MM.1S (cell line): ENCODE measurements at places on chromosomes 2 and 18.

GRCh38 chr2:173146590-173146989 lies 70.9 kb downstream of the MAP3K20 start:
- no peaks in the 10 kb centered on the region for H3K27me3 ChIP-seq
- no peak overlapping the region for H3K27ac ChIP-seq

DNA sequence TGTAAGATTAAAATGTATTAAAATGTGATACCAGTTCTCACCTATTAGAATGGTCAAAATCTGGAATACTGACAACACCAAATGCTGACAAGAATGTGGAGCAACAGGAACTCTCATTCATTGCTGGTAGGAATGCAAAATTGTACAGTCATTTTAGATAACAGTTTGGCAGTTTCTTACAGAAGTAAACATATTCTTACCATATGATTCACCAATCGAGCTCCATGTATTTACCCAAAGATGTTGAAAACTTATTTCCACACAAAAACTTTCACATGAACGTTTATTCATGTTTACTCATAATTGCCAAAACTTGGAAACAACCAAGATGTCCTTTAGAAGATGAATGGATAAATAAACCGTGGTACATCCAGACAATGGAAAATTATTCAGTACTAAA lies 1193.5 kb upstream of the ACVR2A start:
- H3K4me1 ChIP-seq, result no peaks in the 10 kb centered on the region
- H3K4me3 ChIP-seq, result no peak overlapping the region
- no peaks in the 10 kb centered on the region for H3K27me3 ChIP-seq
- no peaks in the 10 kb centered on the region for H3K36me3 ChIP-seq
- H3K27ac ChIP-seq, result no peak overlapping the region

DNA sequence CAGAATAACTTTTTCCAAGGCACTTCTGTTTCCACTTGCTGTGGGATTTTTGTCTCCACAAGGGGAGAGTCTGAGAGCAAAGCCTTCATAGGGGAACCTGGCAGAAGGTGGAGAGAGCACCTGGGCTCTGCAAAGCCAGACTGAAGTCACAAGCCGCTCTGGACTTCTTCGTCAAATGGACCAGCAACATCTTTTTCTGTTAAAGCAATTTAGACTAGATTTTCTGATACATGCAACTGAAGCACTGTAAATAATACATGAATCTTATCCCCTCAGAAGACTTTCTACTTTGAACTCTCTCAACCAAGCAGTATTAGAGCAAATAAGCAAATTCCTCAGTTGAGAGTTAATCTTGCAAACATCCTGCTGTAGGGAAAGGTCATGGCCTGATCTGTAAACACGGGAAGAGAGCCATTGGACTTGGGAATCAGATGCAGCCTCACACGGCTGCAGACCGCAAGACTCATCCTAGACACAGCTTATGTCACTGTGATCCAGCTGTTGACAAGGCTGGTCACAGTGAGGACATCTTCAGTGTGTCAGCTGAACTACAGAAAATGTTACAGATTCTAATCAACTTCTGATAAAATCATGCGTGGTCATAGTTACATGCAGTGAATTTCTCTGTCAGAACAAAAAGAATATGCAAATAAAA lies 3.2 kb downstream of the SH3YL1 start:
- no peak overlapping the region for H3K4me3 ChIP-seq
- no peaks in the 10 kb centered on the region for H3K27me3 ChIP-seq
- H3K36me3 ChIP-seq, result no peaks in the 10 kb centered on the region
- no peak overlapping the region for H3K27ac ChIP-seq
- H3K4me1 ChIP-seq, result no peaks in the 10 kb centered on the region; the same call in 1 of the 2 replicates

DNA sequence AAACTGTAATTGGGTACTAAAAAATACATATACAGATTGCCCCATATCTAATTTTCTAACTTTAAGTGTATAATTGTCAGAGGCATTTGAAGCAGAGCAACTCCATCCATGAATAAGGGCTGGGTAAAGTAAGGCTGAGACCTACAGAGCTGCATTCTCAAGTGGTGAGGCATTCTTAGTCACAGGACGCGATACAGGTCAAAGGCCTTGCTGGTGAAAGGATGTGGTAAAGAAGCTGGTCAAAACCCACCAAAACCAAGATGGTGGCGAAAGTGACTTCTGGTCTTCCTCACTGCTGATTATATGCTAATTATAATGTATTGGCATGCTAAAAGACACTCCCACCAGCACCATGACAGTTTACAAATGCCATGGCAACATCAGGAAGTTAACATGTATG lies 50.0 kb downstream of the SLC8A1 start:
- no peak for DNase-seq
- no peaks in the 10 kb centered on the region for H3K36me3 ChIP-seq
- no peak overlapping the region for H3K27ac ChIP-seq
- H3K4me1 ChIP-seq, result 0 out of 2 replicates have a peak, but pooled peaks cover 9% of the 10 kb centered on the region

- no peaks in the 10 kb centered on the region for H3K36me3 ChIP-seq
- no peak overlapping the region for H3K4me3 ChIP-seq
- H3K4me1 ChIP-seq, result no peaks in the 10 kb centered on the region
- H3K27me3 ChIP-seq, result no peaks in the 10 kb centered on the region
- H3K27ac ChIP-seq, result no peak overlapping the region
These were observed 228.8 kb downstream of the ETAA1 start for GRCh38 chr2:67625690-67626475.

DNA sequence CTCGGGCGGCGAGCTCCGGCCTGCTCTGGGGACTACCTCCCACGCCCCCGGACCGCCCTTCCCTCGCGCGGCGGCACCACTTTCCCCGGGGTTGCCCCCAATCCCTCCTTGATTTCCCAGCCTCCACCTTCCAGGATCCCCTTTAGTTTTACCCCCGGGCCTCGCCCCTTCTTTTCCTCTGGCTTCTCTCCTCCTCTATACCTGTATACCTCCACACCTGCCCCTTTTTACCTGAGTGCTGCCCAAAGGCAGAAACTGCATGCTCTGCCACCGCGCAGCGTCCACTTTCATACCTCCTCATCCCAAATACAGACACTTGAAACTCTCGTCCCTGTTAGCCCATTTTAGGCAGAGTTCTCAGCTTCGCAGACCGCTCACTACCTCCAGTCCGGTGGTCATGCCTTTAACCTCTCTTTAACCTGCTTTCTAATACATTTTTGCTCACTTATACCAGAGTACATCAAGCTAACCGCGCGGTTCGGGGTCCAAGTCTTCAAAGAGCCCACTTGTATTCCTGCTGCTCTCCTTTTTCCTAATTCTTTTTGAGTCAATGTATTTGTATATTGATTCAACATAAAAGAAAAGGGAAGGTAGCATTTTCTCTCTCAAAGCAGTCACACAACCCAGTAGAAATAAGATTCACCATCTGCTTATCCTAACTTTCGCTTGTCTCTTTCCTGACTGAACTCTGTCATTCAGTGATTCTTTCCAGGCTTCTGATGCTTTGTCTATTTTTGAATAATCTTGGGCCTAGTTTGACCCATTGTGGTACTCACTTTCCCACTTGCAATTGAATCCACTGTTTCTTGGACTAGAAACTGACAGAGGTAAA lies 901 bp downstream of the SPOPL start:
- no peaks in the 10 kb centered on the region for H3K27me3 ChIP-seq
- H3K4me3 ChIP-seq, result peak overlapping the region; percentile 87
- peak; percentile 25 for DNase-seq
- H3K27ac ChIP-seq, result peak overlapping the region; percentile 19; the same call in 1 of the 2 replicates
- H3K4me1 ChIP-seq, result peaks cover 16% of the 10 kb centered on the region; the same call in 1 of the 2 replicates

- no peaks in the 10 kb centered on the region for H3K4me1 ChIP-seq
- H3K27ac ChIP-seq, result no peak overlapping the region
- no peaks in the 10 kb centered on the region for H3K36me3 ChIP-seq
- H3K4me3 ChIP-seq, result no peak overlapping the region
- H3K27me3 ChIP-seq, result no peaks in the 10 kb centered on the region
These were observed 133.5 kb downstream of the FAM124B start for GRCh38 chr2:224268441-224268840.

- no peak overlapping the region for H3K27ac ChIP-seq
- H3K4me1 ChIP-seq, result no peaks in the 10 kb centered on the region
- DNase-seq, result no peak
- H3K36me3 ChIP-seq, result no peaks in the 10 kb centered on the region
- no peaks in the 10 kb centered on the region for H3K27me3 ChIP-seq
These were observed 99.4 kb downstream of the TFCP2L1 start for GRCh38 chr2:121185571-121186074.

GRCh38 chr2:112161431-112162145 lies 23.4 kb downstream of the FBLN7 start:
- no peak for DNase-seq
- H3K27me3 ChIP-seq, result no peaks in the 10 kb centered on the region
- H3K4me3 ChIP-seq, result no peak overlapping the region
- no peaks in the 10 kb centered on the region for H3K4me1 ChIP-seq

DNA sequence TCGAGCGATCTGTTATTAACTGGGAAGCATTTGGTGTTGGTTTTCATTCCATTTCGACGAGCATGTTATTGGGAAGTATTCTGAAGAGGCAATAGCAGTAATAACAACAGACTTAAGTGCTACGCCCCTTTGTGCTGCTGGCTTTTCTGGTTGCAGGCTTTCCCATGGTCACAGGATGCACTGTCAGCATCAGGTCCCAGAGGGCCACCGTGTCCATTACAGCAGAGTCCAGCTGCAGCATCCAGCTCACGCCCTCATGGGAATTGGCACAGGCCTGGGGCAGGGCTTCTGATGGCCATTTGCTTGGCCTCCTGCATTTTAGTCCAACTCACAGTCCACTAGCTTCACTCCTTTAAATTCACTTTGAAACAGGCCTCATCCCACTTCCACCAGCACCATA lies 44.4 kb downstream of the BCL2L11 start:
- H3K27me3 ChIP-seq, result no peaks in the 10 kb centered on the region
- DNase-seq, result no peak
- H3K27ac ChIP-seq, result no peak overlapping the region
- no peak overlapping the region for H3K4me3 ChIP-seq
- no peaks in the 10 kb centered on the region for H3K4me1 ChIP-seq

DNA sequence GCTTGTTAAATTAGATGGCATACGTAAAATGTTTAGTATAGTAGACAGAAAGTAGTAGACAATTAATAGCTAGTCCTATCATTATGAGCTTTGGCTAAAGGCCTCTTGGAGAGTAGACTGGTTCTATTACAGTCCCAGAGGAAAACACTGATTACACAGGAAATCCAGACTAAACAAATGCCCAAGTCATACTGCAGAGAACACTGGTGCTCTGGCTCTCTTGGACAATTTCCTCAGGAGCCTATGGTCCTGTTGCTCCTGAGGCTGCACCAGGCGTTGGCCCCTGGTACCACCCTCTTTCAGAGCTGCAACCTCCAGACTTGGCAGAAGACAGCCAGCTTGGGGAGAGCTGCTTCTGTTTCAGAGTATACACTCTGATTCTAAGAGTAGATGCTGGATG lies 41.8 kb downstream of the STAT1 start:
- H3K27me3 ChIP-seq, result no peaks in the 10 kb centered on the region
- no peak overlapping the region for H3K27ac ChIP-seq
- H3K4me3 ChIP-seq, result no peak overlapping the region
- H3K36me3 ChIP-seq, result 0 out of 2 replicates have a peak, but pooled peaks cover 10% of the 10 kb centered on the region
- no peak for DNase-seq

DNA sequence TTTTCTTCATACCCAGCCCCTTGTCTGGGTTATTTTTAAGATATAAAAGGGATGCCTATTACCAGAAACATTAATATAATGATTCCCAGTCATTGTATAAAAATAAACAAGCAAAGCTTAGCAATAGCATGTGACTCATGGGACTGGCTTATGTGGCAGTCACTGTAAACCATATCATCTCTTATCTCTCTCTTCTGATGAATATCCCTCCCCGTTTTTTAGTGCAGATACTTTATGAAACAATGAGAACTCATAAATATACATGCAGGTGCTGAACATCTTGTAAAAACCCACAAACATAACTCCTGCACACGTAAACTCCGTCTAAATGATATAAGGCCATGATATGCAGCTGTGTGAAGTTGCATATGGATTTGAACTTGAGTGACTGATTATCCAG lies 154.9 kb downstream of the MGAT5 start:
- DNase-seq, result peak; percentile 22
- no peaks in the 10 kb centered on the region for H3K27me3 ChIP-seq
- peak overlapping the region; percentile 14; the same call in 1 of the 2 replicates for H3K4me3 ChIP-seq

DNA sequence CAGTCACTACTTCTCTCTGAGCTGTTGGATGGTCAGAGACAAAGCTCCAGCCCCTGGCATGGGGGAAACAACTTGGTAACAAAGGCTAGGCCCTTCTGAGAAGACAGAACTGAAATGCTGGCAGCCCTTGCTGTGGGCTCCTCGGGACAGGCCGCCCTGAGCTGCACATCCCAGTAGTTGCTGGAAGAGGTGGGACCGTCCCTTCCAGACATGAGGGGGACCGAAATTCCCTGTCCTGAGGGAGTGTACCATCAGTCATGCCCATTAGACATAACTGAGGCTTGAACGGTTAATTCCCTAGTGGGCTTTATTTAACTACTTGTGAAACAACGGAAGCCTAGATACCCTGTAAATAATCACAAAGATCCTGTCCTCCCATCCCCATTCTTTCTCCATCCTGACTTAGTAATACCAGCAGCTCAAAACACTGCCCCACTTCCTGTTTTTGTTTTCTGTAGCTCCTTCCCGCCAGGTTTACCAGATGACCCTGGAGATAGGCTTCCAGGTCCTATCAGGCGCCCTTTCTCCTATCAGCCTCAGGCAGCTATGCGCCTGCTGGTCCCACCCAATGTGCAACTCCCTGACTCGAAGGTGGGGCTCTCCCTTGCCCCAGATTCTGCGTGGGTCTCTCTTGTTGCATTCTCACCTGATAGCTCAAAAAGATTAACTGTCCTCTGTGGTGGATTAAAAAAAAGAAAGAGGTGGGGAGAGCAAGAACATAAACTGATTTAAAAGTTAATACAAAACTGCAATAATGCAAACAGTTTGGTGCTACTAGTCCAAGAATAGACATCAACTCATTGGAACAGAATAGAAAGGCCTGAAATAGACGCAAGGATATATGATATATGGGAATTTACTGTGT lies 37.0 kb upstream of the NT5DC4 start:
- no peak overlapping the region for H3K4me3 ChIP-seq
- H3K36me3 ChIP-seq, result no peaks in the 10 kb centered on the region
- no peaks in the 10 kb centered on the region for H3K27me3 ChIP-seq
- no peak for DNase-seq
- peaks cover 14% of the 10 kb centered on the region for H3K4me1 ChIP-seq
